Hindlimb muscle (tissue), 1 donor: ENCODE measurements at places on chromosomes 5 and 9.

DNA sequence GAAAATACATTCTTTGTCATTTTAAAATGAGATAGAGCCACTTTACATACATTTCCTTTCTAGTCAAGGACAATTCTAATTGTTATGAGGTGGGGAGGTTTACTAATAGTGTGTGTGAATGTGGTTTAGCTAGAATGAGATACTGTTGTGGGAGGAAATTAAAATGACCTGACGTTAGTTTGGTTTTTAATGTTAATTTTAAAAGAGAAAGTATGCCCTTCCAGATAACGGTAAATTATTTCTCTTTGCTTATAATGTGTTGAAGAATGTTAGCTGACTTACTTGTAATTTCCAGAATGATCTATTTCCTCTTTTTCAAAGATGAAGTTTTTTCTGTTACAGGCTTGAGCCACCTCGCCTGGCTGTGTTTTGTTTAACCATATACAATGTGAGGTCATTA lies 1.7 kb upstream of the TAF7 start:
- no peak for DNase-seq

- no peak for DNase-seq
Observed at GRCh38 chr5:159807586-159807985, 108.7 kb upstream of the ADRA1B start.

DNA sequence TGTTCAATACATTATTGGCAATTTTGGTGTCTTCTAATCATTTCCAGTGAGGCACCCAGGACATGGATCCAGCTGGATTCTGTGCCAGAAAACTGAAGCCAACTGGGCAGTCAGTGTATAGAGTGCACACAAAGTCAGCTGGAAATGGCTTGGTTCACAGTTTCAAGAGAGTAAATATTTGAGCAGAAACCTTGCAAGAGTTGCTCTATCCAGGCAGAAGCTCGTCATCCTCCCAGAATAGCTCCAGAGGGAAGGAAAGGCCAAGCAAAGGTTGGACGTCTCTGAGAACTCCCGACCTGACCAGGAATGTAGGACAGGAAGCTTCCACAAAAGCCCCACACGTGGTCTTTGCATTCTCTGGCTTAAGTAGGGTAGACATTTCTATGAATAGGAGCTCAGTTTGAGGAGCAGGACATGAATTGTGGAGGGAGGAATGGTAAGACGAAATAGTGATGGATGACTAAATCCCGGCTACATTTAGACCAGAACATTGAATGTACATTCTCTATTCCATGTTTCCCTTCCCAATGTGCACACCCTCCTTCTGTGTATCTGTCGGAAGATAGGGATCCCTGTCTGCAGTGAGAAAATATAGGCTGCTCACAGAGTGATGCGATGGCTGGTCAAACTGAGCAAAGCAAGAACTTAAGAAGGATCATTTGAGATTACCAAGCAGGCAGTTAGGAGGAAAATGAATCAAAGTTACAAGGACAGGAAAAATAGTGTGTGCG lies 72.7 kb upstream of the FCN2 start:
- peak; percentile 90 for DNase-seq

DNA sequence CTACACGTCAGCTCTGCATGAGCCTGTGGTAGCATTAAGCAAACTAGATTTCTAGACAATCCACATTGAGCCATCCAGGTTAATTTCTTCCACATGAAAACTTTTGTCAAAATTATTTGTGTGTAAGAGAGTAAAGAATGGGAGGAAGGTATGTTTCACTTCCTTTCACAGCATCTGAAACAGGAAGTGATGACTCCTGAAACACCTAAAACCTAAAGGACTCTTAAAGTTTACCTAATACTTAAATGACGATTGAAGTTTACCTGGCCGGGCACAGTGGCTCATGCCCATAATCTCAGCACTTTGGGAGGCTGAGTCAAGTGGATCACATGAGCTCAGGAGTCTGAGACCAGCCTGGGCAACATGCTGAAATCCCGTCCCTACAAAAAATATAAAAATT lies 223.8 kb downstream of the CEMIP2 start:
- no peak for DNase-seq

DNA sequence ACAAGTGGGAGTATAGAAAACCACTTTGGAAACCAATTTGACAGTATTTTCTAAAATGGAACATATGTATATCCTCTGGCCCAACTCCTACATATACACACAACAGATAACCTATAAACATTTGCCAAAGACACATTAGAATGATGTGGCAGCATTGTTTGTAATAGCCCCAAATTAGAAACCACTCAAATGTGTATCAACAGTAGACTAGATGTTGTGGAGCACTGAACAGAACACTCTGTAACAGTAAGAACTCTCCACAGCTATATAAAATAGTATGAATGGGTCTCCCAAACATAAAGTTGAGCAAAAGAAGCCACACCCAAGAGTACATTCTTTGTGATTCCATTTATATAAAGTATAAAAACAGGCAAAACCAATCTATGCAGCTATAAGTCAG lies 6.1 kb downstream of the ZNF622 start:
- DNase-seq: no peak

DNA sequence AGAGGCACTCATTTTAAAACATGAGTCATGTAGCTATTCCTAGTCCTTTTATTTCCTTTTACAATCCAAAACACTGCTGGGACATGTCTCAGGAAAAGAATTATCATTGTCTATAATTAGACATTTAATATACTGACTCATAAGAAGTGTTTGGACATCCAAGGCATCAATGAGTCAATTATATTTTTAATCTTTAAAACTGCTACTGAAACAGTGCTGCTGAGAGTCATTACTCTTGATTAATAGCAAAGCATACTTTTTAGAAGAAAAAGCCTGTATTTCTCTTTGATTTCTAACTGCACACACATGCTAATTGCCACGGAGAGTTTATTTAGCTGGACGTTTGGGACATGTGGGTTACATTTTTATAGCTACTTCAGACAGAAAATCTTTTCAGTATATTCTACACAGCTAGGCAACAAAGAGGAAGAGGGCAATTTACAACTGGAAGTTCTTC lies 1249.0 kb upstream of the CDH18 start:
- no peak for DNase-seq

- DNase-seq: peak; percentile 79
Observed at GRCh38 chr5:132495667-132496190, 5.2 kb upstream of the IRF1 start.

DNA sequence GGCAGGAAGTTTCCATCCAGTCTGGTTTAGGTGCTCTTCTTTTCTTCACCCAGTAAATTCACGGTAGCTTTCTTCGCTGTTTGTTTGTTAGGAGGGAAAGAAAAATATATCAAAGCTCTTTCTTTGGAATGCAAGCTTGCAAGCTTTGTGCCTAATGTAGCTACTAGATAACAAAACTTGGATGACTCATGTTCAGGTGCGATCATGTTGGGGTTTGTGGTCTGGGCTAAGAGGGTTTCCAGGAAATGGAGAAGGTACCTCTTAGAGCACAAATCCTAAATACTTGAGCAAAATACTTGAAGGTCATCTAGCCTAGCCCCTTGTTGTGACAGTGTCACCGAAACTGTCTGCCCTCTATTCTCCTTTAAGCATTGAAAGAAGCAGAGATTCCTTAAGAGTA lies 17.7 kb downstream of the SRP19 start:
- no peak for DNase-seq

GRCh38 chr5:142281966-142282365 lies 42.9 kb downstream of the SPRY4 start:
- no peak for DNase-seq

DNA sequence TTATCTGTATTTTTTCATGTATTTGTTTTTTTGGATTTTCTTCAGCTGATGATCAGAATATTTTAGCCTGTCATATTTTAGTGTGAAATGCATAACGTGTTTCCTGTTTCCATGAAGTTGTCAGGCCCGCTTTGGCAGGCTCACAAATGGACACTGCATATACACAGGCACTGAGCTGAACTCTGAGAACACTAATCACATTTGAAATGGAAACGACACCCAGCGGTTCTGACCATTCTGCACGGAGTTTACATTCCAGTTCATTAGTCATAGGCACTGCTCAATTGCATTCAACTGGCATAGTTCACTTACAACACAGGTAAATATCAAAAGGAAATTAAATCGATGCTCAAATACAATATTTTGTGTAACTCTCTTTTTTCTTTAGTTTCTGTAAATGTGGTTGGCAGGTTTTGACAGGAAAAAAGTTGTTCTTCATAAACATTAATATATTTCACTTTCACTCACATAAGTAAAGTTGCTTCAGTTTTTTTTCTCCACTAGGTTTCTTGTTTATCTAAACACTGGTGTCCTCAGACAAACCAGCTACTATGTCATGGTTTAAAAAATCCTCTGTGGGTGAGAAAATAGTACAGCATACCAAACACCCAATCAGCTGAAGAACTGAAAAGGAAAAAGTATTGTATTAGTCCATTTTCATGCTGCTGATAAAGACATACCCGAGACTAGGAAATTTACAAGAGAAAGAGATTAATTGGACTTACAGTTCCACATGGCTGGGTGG lies 559.0 kb upstream of the DAP start:
- DNase-seq: no peak

DNA sequence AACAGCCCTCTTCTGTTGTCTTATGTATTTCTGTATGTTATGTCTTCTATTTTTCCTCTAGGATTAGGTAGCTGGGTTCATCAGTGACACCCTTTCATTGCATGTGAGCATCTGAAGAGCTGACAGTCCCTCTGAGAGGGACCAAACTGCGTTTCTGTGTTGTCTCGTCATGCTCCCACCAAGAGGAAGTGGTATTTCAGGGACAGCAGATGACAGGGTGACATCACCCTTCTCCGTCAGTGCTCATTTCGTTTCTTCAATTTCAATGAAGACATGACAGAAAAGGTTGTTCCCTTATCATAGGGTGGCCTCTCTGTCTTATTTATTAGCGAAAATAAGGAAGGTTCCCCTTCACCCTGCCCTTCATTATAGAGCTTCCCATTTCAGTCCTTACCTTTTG lies 225.9 kb upstream of the NR4A3 start:
- DNase-seq: peak; percentile 15

- DNase-seq: no peak
Observed at GRCh38 chr5:4954048-4954447, 186.1 kb upstream of the ADAMTS16 start.

DNA sequence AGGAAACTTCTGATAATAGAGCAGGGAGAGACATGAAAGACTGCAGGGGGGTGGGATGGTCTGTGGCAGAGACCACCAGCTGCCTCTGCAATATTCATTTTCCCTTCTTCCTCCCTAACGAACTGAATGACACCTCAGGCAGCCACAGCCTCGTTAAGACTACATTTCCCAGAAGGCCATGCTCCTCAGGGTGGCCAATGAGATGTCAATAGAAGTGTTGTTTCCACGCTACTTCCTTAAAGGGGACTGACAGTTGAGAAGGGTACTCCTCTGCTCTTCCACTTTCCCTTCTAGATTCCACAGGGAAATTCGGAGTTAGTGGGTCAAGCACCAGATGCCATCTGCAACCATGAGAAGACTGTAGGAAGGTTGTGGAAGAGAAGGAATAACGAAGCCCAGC lies 52.0 kb upstream of the DAPK1 start:
- peak; percentile 11 for DNase-seq

GRCh38 chr5:170104710-170105109 lies 987 bp upstream of the FOXI1 start:
- no peak for DNase-seq

DNA sequence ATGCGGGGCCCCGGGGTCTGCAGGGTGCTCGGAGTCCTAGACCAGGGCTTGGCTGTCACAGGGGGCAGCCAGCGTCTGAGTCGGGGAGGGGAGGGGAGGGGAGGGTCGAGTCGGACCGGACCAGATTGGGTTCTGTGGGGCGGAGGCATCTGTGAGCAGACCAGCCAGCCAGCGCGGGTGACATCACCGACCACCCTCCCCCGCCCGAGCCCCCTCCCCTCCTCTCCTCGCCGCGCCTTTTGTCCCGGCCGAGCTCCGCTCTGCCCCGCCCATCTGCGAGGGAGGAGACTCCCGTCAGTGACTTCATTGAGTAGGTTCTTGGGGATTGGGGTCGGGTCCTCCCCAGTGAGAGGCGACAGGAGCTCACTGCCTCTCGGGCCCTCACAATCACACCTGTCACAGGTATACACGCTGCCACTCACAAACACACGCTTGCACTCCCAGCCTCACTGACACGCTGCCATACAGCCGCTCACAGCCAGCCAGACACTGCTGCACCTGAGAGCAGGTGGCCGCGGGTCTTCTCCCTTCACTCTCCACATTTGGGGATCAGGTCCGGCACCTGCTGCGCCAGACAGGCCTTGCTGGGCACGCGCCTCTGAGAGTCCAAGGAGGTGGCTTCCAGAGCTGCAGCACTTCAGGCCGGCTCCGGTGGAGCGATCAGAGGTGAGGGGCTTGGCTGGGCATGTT lies 546 bp downstream of the DNAJB5 start:
- DNase-seq: peak; percentile 62

GRCh38 chr9:130713286-130713960 lies 19.8 kb downstream of the EXOSC2 start:
- DNase-seq: peak; percentile 48

DNA sequence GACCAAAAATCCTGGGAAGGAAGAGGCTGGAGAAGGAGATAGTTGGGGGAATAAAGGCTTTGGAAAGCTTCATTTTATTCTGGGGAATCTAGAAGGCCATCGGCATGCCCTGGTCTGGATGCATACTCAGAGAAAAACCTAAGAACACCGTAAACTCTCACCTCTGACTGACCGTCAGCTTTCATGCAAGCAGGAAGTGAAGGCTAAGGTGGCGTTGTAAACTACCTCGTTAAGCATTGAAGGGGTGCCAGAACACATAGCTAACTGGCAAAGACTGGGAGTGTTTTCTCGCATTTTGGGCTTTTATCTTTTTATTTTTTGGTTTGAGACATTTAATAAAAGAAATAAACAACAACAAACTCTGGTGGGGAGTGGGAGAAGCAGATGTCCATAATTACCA lies 2.6 kb upstream of the SLC38A9 start:
- no peak for DNase-seq

- no peak for DNase-seq
Observed at GRCh38 chr5:35990941-35991611, at the start of gene UGT3A1. TSS of gene UGT3A1 (minus strand) at chr5:35991390. CDS start at chr5:35991240, 150 bp downstream.

DNA sequence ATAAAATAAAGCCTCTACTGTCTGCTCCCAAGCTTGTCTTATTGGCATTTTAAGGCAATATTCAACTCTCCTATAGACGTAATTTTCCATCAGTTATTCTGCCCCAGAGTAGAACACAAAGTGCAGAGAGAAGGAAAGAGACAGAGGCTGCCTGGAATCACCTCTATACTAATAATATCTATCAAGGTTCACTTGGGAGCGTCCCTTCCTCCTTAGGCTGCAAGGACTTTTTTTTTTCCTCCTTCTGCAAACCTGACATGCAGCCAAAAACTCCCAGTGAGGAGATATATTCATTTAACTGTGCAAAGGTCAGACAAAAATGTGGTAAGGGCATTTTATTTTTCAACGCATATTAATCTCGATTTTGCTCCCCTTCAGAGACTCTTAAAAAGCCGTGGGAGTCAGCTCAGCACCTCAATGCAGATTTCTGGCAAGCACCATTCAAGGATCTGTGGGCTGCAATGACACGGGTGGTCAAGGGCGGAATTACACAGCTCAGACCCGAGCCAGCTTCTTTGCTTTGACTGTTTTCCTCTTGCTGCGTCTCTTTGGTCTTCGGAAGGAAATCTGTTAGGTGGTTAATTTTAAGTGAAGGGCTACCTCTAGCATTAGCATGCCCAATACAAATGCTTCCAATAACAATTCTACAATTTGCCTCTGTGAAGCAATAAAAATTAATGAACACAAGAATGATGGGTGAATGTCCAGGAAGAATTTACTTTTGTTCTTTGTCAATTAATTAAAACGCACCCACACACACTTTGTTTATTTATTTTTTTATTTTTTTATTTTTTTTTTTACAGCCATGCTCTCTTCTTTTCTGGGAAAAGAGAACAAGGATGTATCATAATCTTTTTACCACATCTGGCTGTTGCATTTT lies 587.7 kb upstream of the GRAMD2B start:
- DNase-seq: peak; percentile 56

GRCh38 chr5:141672841-141673813 lies 8.9 kb downstream of the ARAP3 start:
- DNase-seq: no peak

GRCh38 chr5:127492854-127493738 lies 24.3 kb upstream of the PRRC1 start:
- peak; percentile 37 for DNase-seq
